ENCODE measurements at places on chromosomes 2 and 18.

DNA sequence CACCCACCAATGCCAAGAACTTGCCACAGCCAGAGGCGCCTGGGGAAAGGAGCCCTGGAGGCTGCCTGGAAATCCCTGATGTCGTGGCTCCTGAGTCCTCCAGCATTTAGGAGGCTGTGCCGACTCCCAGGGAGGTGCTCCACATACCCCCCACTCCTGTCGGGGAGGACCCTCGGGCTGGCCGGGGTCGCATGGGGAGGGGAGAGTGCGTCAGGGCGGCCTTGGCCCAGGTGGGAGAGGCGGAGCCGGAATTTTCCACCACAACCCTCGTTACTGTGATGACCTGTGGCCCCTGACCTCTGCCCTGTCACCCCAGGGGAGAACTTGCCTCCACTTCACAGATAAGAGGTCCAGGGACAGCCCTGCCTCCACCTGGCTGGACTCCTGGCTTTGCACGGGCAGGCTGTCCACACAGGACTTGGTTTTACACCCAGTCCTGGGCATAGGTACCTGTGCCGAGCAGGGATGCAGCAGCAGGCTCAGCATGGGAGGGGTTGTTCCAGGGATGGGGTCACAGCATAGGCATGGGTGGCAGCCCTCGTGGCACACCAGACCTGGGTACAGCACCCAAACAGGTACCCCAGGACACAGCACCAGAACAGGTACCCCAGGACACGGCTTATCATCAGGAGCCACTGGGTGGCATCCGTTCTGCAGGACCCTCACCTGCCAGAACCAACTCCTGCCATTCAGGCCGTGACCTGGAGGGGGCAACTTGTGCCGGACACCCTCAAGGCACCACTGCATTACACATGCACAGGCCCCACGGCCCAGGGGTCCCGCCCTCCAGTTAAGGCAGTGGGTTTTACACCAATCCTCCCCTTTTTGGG, 12.3 kb upstream of the AGXT start:
- DNase-seq, result no peak

DNA sequence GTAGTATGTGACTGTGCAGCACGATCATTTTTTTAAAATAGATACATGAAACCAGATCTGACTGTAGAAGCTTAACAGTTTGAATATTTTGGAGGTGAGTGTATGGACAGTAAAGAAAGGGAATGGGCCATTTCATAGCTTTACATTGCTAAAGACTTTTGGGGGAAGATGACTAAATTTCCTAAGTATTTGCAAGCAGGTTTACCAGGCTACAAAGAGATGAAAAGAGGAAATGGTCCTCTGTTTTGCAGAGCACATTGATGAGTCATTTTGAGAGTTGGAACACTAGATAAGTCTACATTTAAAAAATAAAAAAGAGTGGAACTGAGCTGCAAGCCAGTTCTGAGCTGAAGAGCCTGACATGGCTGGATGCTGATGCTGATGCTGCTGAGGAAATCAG, 115.7 kb upstream of the LRATD1 start:
- no peak for DNase-seq

- DNase-seq, result no peak
These were observed 784.8 kb upstream of the CDH2 start for GRCh38 chr18:28961669-28962228.

GRCh38 chr18:75133721-75134610, 75.0 kb downstream of the PTGR3 start:
- DNase-seq, result no peak

DNA sequence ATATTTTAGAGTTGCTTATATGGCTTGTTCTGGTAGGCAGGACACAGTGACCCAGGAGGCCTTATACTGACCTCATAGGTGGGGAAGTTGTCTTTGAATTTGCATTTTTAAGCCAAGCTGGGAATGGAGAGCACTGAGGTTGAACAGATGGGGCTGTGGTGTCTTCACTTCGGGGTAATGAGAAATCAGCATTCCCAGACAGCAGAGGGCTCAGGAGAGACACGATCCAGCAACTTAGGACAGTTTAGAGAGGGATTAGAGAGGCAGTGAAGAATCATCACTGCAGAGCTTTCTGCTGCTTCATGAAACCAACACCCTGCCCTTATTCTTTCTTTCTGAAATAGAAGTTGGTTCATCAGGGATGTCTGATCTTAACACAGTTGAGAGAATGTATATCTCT, 202.4 kb downstream of the TDRD15 start:
- DNase-seq, result no peak

DNA sequence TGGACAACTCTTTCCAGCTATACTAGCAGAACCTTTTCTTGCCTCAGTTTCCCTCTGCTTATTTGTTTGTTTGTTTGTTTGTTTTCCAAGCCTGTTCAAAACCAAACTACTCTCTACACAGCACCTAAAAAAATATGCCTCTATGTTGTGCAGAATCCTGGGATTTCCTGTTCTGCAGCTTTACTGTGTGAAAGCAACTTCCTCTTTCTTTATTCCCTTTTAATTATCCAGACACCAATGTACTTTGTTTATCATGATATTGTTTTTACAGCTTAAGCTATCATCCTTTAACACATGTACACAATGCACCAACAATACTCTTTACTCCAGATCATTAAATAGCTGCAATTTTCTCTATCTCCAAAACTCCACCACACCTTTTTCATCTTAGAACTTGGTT, 259.5 kb downstream of the EPHA4 start:
- DNase-seq, result no peak

DNA sequence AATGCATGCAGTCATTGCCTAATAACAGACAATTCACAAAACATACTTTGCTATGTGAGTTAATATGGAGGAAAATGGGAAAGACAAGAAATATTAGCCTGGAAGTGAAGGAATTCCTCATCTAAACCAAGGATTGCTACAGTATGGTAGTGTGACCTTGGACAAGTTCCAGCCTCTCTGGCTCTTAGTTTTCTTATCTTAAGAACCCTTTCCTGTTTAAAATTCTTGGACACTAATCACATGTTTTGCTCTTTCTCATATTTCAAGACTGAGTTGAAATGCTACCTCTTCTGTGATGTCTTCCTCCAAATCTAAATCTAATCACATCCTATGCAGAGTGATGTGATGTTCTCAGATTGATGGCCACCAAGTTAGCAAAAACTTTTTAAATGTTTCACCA, 20.8 kb upstream of the ADAM23 start:
- no peak for DNase-seq

DNA sequence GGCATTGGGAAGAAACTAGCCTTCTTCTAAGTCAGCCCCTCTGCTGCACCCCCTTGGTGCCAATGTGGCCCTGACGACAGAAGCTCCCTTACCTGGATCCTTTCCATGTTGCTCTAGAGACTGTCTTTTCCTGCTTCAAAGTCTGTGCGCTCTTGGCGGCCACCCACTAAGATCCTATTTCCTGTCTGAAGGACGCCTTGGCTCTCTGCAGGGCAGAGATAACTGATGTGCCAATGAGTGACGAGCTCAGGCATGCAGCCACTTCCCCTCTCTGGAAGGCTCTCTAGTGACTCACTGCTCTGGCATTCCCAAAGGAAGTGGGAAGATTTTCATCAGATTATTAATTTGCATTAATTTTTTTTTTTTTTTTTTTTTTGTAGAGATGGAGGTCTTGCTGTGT, 273.5 kb downstream of the CDH20 start:
- no peak for DNase-seq

- no peak for DNase-seq
These were observed 130.5 kb downstream of the RAB3GAP1 start for GRCh38 chr2:135182601-135183000.

DNA sequence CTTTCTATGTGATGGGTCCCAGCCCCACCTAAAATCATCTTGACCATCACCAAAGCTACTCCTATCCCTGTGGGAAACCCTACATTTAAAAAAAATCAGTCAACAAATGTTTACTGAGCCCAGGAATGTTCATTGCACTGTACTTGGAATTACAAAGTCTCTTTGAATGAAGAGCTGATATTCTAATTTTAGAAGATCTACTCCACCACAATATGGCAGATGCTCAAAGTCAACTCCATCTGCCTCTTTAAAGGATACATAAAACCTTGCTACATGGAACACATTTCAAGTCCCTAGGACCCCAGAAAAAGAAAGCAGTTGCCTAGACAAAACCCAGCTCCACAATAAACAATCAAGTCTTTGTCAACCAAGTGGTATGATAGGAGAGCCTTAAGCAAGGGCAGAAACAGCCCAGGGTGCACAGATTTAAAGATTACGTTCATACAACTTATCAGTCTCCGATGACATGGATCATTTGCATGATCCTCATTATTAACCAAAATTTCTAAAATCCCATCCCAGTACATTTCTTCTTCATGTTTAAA, 234.3 kb upstream of the ACVR2A start:
- no peak for DNase-seq

GRCh38 chr2:142395291-142395690, 264.5 kb upstream of the LRP1B start:
- DNase-seq, result no peak

DNA sequence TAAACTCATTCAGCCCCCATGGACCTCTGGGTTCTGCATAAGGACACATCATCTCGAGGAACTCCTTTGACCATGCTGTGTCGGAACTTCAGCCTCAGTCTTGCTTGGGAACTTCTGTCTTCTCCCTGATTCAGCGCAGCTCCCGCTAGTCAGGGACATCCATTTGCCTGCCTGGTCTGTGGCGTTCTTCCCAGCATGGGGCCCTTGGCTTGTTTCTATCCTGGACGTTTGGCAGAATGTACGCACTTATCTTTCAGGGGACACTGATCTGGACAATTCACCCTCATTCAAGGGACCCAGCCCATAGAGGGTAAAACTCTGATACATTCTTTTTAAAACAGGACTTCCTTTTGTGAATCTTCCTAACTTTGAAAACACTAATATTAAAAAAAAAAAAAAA, 75.8 kb upstream of the WIPF1 start:
- DNase-seq, result no peak
